Activated CD4-positive, alpha-beta T cell treated with anti-CD3 and anti-CD28 coated beads, Interleukin-2, amount 10 ng/mL, durations not matched to agents 24 days and 14 days (primary cell): ENCODE measurements at places on chromosomes 7 and 10.
A peak's percentile ranks its signal among the peaks of the same experiment; 100 is the strongest.

DNA sequence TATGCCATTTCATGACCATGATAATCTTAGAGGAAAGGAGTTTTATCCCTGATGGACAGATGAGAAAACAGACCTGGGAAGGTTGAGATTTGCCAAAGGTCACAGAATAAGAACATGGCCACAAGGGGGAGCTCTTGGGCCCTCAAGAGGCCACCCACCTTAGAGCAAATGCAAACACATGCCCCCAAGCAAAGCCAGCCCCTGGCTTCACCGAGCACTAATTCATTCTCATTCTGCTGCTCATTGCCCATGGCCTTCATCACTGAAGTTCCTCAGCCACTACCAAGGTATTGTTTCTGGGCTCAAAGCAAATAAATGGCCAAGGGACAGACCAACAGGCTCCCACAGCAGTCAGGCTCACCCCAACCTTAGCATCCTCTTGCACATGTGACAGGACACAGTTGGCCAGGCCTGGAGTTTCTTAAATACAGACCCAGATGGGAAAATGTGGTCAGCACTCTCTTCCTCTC lies 44.2 kb downstream of the PDLIM1 start:
- peak; percentile 90 for DNase-seq

DNA sequence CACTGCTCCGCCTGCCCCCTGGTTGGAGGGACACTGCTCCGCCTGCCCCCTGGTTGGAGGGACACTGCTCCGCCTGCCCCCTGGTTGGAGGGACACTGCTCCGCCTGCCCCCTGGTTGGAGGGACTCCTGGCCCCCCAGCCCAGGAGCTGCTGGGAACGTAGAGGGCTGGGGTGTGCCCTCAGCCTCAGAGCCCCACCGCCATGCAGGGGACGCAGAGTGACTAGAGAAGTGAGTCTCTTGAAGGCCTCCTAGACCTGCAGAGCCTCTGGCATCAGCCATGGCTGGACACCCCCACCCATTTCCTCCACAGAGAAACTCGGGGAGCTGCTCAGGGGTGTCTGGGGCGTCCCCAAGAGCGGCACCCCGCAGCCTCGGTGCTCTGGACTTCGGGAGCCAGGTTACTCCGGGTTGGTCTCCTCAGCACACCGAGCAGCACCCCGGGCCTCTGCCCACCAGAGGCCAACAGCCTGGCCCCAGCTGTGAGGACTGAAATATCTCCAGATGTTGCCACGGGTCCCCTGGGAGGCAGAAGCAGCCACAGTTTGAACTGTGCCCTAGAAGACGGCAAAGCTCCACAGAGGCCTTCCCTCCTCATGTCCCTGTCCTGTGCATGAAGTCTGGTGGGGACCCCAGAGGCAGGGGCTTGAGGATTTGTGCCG lies 191.9 kb downstream of the ELFN1 start:
- DNase-seq: no peak

- no peak for DNase-seq
These were observed 83.0 kb downstream of the NRG3 start for GRCh38 chr10:81957976-81958375.

GRCh38 chr10:13945390-13946208 lies 358.8 kb downstream of the PRPF18 start:
- DNase-seq: no peak

DNA sequence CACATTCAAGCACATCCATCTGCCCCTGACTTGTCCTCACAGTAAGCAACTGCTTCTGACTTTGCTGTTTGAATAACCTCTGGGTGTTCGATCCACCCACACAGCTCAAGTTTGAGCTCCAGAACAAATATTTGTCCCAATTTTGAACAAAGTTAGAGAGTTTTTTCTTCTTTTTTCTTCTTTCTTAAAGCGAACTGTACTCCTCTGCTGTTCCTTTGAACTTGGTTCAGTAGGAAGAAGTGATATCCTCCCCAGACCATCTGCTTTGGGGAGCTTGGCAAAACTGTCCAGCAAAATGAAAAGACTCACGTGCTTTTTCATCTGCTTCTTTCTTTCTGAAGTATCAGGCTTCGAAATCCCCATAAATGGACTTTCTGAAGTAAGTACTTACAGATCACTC lies at the start of gene ITIH2:
TSS of gene ITIH2 (plus strand) at position 177 of the 400 bp plus-strand sequence. CDS start at position 296, 119 bp downstream.
- DNase-seq: no peak

DNA sequence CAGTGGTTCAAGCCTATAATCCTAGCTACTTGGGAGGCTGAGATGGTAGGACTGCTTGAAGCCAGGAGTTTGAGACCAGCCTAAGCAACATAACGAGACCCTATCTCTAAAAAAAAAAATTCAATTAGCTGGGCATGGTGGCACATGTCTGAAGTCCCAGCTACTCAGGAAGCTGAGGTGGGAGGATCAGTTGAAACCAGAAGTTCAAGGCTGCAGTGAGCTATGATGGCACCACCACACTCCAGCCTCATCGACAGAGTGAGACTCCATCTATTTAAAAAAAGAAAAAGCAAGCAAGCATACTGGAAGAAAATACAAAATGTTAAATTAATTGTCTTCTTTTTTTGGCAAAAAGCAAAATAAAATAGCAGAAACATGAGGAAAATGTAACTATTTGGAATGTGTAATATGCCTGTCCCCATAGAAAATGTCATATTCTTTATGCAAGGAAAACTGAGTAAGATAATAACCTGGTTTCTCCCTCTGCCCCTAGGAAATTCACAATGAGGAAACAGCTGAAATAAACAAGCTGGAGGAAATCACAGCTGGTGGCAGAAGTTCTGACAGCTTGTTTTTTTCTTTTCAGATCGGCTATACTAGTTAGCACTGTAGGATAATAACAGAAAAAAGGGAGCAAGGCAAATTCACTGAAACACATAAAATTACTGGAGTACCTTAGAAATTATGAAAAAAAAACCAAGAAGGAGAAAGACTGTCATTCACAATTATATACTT lies 48.5 kb downstream of the HERPUD2 start:
- peak; percentile 39 for DNase-seq

GRCh38 chr10:123998197-123999141 lies 94.9 kb downstream of the CHST15 start:
- DNase-seq: no peak

- DNase-seq: no peak
These were observed 33.2 kb upstream of the CUBN start for GRCh38 chr10:17162828-17163227.
